ENCODE measurements at places on chromosomes 11 and 22. TPM values are rescaled to one million over a fixed set of nuclear protein-coding genes. Genes with fewer than 3 reads are reported as not detected.

- no peak overlapping the region for H3K27ac ChIP-seq
- no peak overlapping the region for H3K4me3 ChIP-seq
- peaks cover 13% of the 10 kb centered on the region for H3K4me1 ChIP-seq
- peaks cover 6% of the 10 kb centered on the region for H3K36me3 ChIP-seq
- H3K27me3 ChIP-seq: peaks cover 33% of the 10 kb centered on the region
Observed at GRCh38 chr11:64686466-64687170, 36.4 kb downstream of the NRXN2 start.

- H3K27ac ChIP-seq: peak overlapping the region; percentile 99
- peaks cover 94% of the 10 kb centered on the region for H3K36me3 ChIP-seq
- H3K27me3 ChIP-seq: no peaks in the 10 kb centered on the region
- H3K4me1 ChIP-seq: peaks cover 84% of the 10 kb centered on the region
- H3K4me3 ChIP-seq: no peak overlapping the region
- DNase-seq: no peak
Observed at GRCh38 chr11:114151631-114152030, 92.1 kb downstream of the ZBTB16 start.

GRCh38 chr22:19571207-19571795, 47.1 kb upstream of the CLDN5 start:
- H3K27me3 ChIP-seq: no peaks in the 10 kb centered on the region
- H3K27ac ChIP-seq: no peak overlapping the region
- peaks cover 36% of the 10 kb centered on the region for H3K4me1 ChIP-seq
- no peak for DNase-seq
- no peak overlapping the region for H3K4me3 ChIP-seq
- no peaks in the 10 kb centered on the region for H3K36me3 ChIP-seq

DNA sequence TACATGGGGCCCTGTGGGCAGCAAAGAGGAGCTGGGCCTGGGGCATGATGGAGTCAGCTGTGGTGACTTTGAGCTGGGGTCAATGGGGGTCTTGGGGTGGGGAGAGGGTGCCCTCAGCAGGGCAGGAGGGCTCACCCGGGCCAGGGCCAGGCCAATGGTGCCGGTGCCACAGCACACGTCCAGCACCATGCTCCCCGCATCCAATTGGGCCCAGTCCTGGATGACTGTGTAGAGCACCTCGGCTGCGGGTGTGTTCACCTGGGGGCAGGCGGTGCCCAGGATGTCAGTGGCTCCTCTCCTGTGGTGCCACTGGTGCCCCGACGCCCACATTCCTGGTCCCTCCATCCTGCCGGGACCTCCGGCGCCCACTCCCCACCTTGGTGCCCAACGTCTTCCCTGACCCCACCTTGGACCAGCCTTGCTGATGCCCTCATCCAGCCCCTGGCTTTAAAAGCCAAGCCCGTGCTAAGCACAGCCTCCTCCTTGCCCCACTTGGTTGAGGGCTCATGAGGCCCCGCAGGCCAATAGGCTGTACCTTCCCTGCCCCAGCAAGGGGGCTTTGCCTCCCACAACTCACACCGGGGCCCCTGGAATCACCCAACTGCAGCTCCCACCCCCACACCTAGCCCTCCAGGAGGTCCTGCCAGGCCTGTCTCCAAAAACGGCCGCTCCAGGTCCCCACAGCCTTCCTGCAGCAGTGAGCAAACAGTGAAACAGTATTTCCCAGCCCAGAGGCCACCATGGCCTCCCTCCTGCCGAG, 2.2 kb upstream of the RANBP1 start:
- no peak overlapping the region for H3K4me3 ChIP-seq
- peak overlapping the region; percentile 9 for H3K27ac ChIP-seq
- H3K4me1 ChIP-seq: peaks cover 6% of the 10 kb centered on the region

DNA sequence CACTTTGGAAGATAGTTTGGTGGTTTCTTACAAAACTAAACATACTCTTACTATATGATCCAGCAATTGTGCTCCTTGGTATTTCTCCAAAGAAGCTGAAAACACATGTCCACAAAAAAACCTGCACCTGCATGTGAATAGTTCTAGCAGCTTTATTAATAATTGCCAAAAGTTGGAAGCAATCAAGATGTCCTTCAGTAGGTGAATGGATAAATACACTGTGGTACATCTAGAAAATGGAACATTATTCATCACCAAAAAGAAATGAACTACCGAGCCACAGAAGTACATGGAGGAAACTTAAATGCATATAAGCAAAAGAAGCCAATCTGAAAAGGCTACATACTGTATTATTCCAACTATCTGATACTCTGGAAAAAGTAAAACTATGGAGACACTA, 569.1 kb upstream of the CCDC90B start:
- no peaks in the 10 kb centered on the region for H3K27me3 ChIP-seq
- H3K4me3 ChIP-seq: no peak overlapping the region
- no peaks in the 10 kb centered on the region for H3K36me3 ChIP-seq
- no peaks in the 10 kb centered on the region for H3K4me1 ChIP-seq
- no peak overlapping the region for H3K27ac ChIP-seq
- no peak for DNase-seq

GRCh38 chr22:25508161-25508560, 56.3 kb upstream of the GRK3 start:
- DNase-seq: no peak
- H3K27ac ChIP-seq: no peak overlapping the region
- no peaks in the 10 kb centered on the region for H3K27me3 ChIP-seq
- H3K4me1 ChIP-seq: peaks cover 6% of the 10 kb centered on the region
- H3K4me3 ChIP-seq: no peak overlapping the region
- H3K36me3 ChIP-seq: peaks cover 5% of the 10 kb centered on the region

DNA sequence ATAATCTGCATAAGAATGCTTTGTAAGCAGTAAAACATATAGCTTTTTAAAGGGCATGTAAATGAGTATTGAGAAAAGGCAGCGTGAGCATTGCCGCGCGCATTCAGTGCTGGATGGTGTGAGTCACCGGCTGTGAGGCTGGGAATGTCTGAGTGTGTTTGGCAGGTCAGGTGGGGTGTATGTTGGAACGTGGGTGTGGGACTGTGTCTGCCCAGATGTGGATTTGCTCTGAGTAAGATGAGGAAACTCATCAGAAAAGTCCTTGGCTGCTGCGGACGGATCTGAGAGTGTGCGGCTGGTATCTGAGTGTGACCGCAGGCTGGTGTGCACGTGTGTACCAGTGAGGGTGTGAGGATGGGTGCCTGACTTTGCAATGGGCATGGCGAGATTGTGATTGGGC, 66.2 kb upstream of the NECTIN1 start:
- no peak overlapping the region for H3K4me3 ChIP-seq
- peak; percentile 66 for DNase-seq
- no peak overlapping the region for H3K27ac ChIP-seq
- H3K27me3 ChIP-seq: peaks cover 20% of the 10 kb centered on the region
- peaks cover 14% of the 10 kb centered on the region for H3K4me1 ChIP-seq
- peaks cover 5% of the 10 kb centered on the region for H3K36me3 ChIP-seq

- no peak for DNase-seq
- H3K4me3 ChIP-seq: no peak overlapping the region
- no peaks in the 10 kb centered on the region for H3K27me3 ChIP-seq
- no peak overlapping the region for H3K27ac ChIP-seq
Observed at GRCh38 chr11:57087991-57088390, 93.8 kb upstream of the LRRC55 start.

- DNase-seq: no peak
- no peak overlapping the region for H3K4me3 ChIP-seq
- no peaks in the 10 kb centered on the region for H3K4me1 ChIP-seq
- H3K27ac ChIP-seq: no peak overlapping the region
Observed at GRCh38 chr22:43828998-43829782, 17.1 kb upstream of the EFCAB6 start.

DNA sequence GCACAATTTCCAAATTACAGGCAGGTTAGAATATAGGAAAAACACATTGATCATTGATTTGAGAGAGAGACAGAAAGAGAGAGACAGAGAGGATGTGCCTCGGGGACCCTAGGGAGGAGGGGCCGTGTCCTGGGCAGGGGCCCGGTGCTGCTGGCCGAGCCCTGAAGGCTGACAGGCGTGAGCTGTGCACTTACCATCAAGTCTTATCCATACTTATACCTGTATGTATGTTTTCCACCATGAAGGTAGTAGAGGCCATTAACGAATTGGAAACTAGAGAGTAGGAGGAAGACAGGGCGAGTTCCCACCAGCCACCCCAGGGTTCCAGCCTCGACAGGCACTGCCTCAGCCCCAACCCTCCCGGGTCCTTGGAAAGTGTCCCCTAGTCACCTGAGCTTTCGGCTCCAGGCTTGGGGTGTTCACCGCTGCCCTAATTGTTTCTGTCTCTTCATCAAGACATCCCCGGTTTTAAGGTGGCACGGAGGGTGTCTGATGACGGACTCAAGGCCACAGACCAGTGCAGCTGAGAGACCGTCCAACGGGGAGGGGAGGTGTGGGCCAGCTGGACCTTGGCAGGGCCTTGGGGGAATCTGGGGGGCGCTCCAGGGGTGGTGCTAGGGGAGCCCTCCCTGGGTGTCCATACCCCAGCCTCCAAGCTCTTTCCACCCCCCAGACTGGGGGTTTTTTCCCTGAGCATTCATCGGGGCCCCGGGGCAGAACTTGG, 431.3 kb downstream of the TBC1D22A start:
- DNase-seq: no peak
- no peak overlapping the region for H3K4me3 ChIP-seq
- H3K4me1 ChIP-seq: peaks cover 22% of the 10 kb centered on the region
- H3K27ac ChIP-seq: no peak overlapping the region
- no peaks in the 10 kb centered on the region for H3K36me3 ChIP-seq
- no peaks in the 10 kb centered on the region for H3K27me3 ChIP-seq

GRCh38 chr22:22848364-22848866, 39.2 kb upstream of the IGLL5 start:
- peak; percentile 69 for DNase-seq
- no peaks in the 10 kb centered on the region for H3K36me3 ChIP-seq
- H3K27me3 ChIP-seq: peaks cover 73% of the 10 kb centered on the region
- H3K4me3 ChIP-seq: no peak overlapping the region
- no peaks in the 10 kb centered on the region for H3K4me1 ChIP-seq

DNA sequence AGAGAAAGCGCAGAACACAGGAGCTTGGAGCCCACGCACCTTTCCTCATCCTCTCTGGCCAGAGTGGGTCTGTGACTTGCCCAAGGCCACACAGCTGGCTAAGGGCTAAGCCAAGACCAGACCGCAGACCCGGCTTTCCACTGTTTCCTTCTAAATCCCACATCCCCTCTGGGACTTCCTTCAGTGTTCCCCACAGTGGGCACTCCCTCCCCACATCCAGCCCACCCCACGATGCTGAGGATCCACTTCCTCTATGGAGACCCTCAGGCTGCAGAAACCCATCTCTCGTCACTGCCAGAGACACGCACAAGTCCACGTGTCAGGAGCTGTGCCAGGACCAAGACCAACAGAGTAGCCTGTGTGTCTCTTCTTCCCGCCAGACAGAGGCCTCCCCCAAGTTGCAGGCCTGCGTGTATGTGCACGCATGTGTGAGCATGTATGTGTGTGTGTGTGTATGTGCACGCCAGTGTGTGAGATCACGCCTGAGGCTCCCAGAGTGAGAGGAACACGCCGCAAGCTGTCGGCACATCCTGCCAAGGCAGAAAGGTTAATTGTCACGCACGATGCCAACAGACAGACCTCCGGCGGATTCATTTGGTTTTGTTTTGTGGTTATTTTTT, 21.6 kb downstream of the PDGFB start:
- H3K36me3 ChIP-seq: peaks cover 5% of the 10 kb centered on the region
- no peaks in the 10 kb centered on the region for H3K27me3 ChIP-seq
- H3K4me1 ChIP-seq: peaks cover 16% of the 10 kb centered on the region
- no peak for DNase-seq
- no peak overlapping the region for H3K27ac ChIP-seq

DNA sequence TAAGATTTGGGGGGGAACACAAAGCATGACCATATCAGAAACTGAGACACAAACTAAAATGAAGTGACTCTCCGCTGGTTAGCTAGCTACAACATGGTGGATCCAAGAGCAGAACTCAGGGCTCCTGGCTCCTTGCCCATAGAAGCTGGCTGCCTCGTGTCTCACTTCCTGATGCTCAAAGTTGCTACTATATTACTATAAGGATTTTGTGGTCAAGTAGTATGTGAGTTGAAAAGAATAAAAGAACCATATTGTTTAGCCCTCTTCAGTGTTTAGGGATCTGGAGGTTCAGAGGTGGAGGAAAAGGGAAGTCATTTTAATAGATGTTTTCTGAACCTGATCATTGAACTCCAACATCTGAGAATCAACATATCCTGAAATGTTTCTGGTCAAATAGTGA, 16.9 kb upstream of the SIK2 start:
- no peak overlapping the region for H3K4me3 ChIP-seq
- H3K27ac ChIP-seq: no peak overlapping the region
- no peaks in the 10 kb centered on the region for H3K4me1 ChIP-seq
- no peak for DNase-seq
- H3K36me3 ChIP-seq: no peaks in the 10 kb centered on the region

- H3K4me3 ChIP-seq: peak overlapping the region; percentile 60
- peak overlapping the region; percentile 85 for H3K27ac ChIP-seq
- H3K36me3 ChIP-seq: peaks cover 34% of the 10 kb centered on the region
- H3K27me3 ChIP-seq: no peaks in the 10 kb centered on the region
- H3K4me1 ChIP-seq: peaks cover 10% of the 10 kb centered on the region
- DNase-seq: peak; percentile 98
Observed at GRCh38 chr11:518463-519202, 11.6 kb upstream of the RNH1 start.

GRCh38 chr11:75267171-75267970, 26.8 kb downstream of the TPBGL start:
- no peaks in the 10 kb centered on the region for H3K4me1 ChIP-seq
- DNase-seq: no peak
- no peak overlapping the region for H3K27ac ChIP-seq
- no peaks in the 10 kb centered on the region for H3K36me3 ChIP-seq
- no peak overlapping the region for H3K4me3 ChIP-seq
- no peaks in the 10 kb centered on the region for H3K27me3 ChIP-seq

Gene OR2D2
- 0.56 TPM for total RNA-seq

Gene SULT4A1
- not detected for total RNA-seq

Gene MRGPRX4
- not detected for total RNA-seq

Gene KDM4D
- total RNA-seq: 1.1 TPM

Gene SYT8
- 141 TPM for total RNA-seq

Gene SPDYC
- total RNA-seq: not detected

Gene AP1B1
- total RNA-seq: 69.5 TPM
